ENCODE measurements at places on chromosomes 2 and 18.

GRCh38 chr18:23969664-23970063, 44.9 kb upstream of the TTC39C start:
- DNase-seq, result no peak

GRCh38 chr2:24337890-24338289, 22.4 kb downstream of the ITSN2 start:
- no peak for DNase-seq

GRCh38 chr2:112065486-112065885, 10.4 kb downstream of the TMEM87B start:
- DNase-seq, result no peak

DNA sequence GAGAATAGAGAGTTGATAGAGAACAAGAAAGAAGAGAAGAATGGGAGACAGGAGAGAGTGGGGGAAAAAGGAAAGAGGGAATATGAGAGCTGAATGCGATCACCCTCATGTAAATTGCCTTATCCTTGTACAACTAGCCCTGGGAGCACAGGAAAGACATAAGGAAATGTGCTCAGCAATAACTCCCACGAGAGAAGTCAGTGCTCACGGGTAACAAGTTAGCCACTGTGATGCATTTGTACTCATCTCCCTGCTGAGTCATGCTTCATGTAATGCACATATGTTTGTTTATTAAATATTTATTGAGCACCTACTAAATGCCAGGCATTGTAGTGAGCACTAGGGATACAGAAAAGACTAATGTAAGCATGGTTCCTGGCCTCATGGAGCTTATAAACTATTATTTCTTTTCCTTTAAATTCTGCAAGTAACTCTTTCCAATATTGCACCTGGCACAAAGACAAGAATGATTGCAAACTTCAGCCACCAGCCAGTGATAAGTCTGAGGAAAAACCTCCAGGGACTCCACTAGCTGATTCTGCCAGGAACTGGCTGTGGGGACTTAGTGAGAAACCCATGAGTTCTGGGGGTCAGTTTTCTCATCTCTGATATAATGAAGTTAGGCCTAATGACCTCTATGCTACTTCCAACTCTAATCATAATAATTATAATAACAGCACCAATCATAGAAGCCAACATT, 124.1 kb downstream of the LNPK start:
- DNase-seq, result peak; percentile 43
